ENCODE measurements at places on chromosomes 12 and 14.

DNA sequence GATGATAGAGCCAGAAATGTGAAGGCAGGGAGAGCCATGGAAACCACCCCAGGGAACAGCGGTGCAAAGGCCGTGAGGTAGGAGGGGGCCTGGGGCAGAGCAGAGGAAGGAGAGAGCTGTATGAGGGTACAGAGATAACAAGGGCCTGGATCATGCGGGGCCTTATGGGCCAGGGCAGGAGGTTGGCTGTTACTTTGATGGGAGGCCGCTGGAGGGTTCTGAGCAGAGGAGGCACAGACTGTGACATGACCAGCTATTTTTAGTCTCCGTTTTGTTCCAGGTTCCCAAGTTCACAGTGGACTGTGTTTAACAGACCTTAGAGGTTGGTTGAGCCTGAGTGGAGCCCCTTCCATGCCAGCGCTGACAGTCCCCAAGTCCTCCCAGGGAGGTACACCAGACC, 118.6 kb downstream of the GCH1 start:
- peak; percentile 89 for DNase-seq

- no peak for DNase-seq
These were observed 11.5 kb upstream of the OR11G2 start for GRCh38 chr14:20179218-20179617.

DNA sequence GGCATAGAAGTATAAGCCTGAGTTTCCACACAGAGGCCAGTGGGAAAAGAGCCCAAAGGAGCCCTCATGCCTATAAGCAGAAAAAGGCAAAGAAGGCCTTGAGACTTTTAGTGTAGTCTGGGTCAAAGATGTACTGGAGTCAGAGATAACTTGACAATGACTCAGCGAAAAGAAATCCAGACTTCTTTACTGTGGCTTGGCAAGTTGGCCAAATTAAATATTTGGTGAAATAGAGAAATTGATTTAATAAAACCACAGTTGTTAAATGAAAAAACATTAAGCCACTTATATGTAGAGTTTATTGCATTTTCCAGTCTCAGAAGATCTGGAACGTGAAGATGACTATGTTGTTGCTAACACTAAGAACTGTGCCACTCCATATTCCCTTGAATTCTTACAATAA, 105.1 kb downstream of the TMTC3 start:
- no peak for DNase-seq

DNA sequence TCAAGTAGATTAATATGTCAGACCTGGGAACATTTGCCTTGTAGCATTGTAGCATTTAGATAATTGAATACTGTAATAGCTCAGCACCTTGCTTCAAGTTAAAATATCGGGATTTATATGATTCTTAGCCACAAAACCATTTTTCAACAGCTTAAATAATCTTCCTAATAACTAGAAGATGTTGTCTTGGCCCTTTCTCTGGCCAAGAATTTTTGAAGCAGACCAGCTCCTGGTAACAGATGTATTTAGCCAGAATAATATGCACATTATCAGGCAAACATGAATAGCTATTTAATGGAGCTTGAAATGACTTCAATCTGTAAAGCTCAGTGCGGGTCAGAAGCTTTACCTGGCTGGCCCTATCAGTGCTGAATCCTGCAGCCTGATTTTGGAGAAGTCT, 913.1 kb downstream of the AACS start:
- no peak for DNase-seq

DNA sequence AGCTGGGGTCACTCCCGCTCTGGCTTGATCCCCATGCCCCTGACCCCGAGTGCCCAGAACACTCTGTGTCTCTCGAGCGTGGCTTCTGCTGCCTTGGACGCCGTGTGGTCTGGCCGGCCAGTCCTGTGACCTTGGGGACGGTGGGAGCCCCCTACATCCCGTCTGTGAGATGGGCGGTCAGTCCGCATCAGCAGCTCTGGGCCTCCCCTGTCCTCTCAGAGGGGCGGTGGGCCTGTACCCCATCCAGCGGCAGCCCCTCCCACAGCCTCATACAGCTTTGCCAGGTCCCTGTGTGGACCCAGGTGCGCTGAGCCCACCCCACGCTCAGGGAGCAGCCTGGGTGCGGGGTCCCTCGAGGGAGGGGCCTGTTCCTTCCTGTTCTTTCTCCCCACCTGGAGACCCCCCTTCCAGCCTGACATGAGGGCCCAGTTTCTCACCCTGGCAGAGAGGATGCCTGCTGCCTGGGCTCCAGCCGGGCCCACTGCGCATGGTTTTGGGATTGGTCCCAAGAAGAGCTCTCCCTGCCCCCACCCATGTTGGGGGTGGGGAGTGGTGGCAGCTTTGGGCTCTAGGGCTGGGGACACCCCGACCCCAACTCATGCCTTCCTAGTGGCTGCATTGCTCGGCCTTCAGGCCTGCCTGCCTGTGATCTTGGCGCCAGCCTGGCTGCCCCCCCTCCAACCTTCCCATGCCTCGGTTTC, 1.5 kb downstream of the MTA1 start:
- no peak for DNase-seq

GRCh38 chr12:12714276-12715021, 2.7 kb upstream of the CDKN1B start:
- no peak for DNase-seq

Data from left lobe of liver (tissue), 2 donors.